ENCODE measurements at places on chromosomes 7 and 10.

GRCh38 chr10:27527666-27528295 lies 23.7 kb downstream of the RAB18 start:
- no peak for DNase-seq

DNA sequence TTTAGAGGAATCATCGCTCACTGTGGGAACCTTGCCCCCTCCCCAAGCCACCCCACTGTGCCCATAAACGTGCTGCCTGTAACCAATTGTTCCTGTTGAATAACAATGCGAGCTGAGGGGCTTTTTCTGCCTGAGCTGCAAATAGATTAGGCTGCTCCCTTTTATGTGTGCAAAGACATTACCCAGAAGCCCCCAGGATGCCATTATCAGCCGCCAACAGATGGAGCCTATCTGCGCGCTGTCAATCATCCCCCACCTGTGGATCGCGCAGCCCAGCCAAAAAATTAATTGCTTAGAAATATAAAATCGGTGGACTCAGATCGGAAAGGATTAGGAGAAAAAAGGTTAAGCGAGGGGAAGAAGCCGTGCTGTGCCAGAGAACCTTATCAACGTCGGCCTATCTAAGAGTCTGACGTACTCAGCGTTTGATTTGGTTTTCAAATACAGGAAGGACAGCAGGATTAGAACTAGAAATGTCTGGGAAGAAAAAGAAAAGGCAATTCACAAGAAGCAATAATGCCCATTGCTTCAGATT lies 167.3 kb upstream of the MYO3A start:
- DNase-seq: no peak

GRCh38 chr7:92092210-92092609 lies 42.1 kb downstream of the CYP51A1 start:
- no peak for DNase-seq

- no peak for DNase-seq
These were observed 347.6 kb downstream of the MDFIC start for GRCh38 chr7:115269486-115269885.

All from C1 segment of cervical spinal cord (tissue), 14 donors.